ENCODE measurements at places on chromosomes 5 and 9.

DNA sequence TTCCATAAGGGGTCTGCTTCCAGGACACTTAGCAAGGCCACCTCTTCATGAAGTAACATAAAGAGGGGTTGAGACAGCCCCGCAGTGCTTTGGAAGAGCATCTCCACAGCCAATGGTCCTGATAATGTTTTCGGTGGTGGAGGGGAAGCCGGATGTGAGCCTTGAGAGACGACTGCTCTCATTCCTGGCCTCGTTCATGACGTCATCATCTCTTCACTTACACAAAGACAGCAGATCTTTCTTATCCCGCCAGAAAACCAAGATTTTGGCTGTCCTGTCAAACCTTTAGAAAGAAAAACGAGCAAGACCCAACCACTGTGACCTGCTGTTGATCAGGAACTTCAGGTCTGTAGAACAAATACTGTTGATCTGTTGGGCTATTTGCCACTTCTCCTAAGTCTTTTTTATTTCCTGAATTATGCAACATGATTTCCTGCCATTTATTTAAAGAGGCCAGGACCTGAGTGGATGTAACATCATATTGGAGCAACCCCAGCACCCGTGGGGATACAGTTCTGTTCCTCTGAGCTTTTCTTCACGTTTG, 89.0 kb upstream of the IRX2 start:
- DNase-seq, result no peak

DNA sequence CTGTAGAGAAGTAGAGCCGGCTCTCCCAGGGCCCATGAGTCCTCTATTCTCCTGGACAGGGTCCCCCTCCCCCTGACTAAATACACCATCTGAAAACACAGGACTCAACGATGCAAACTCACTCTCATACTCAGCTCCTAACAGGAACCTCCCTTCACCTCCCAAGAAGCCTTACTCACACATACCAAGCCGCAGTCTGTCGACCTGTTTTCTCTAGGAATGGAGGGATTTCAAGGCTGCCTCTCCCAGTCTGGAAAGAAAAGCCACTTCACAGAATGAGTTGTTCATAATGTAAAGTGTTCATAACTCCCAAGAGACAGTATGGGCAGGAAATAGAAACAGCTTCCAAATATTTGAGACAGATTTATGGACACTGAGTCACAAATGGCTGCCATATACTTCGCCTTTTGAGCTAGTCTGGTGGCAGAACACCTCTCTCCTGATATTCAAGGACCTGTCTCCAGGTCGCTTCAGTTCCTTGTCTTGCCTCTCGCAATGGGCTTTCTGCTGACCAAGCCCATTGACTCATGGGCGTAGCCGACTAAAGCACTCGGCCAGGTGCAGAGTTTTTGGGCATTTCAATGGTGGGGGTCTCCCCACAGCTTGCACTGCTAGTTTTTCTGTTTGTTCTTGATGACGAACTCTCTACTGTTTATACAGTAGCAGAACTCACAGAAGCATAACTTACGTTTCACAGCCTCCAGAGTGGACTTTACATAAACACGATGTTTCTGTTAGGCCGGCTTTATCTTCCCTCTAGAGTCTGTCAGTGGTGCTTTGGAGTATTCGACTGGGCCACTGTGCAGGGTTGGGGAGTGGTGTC, 25.0 kb upstream of the IL17B start:
- no peak for DNase-seq

GRCh38 chr9:95452176-95452575, 64.6 kb downstream of the PTCH1 start:
- DNase-seq, result no peak

GRCh38 chr9:22452415-22453010, 5.9 kb downstream of the DMRTA1 start:
- no peak for DNase-seq

GRCh38 chr5:121762426-121762825, 89.3 kb upstream of the FTMT start:
- no peak for DNase-seq

DNA sequence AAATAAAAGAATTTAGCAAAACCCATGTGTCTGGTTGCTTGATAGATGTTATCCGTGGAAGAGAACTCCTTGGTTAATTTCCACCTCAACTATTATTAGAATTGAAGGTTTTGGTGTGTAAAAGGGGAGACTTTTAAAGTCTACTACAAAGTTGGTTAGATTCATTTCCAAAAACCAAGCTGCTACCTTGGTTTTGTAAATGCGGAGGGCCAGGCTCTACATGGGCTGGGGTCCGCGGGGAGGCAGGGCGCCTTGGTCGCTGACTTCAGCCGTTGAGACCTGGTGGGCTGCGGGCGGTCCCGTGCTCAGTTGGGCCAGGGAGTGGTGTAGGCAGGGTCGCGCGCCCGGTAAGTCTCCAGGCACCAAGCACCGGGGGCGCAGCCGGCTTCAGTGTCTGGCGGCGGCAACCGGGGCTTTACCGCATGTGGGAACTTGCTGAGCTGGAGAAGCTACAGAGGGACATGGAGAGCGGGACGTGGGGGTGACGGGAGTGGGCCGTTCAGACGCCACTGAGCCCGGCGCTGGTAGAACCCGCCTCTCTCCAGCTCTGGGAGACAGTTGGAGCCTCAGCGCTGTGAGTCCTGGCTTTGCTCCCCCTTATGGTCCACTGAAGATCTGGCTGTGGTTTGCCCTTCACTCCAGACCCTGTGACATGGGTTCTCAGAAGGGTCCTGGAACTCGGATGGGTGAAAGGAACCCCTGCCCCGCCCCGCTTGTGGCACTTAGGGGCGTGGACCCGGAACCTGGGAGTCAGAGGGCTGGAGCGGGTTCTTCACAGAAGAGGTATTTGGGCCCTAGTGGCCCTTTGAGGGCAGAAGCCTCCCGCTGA, 11.8 kb downstream of the NR2F1 start:
- DNase-seq, result no peak

- DNase-seq, result no peak
Observed at GRCh38 chr5:110258460-110259216, 467.8 kb downstream of the TMEM232 start.

GRCh38 chr5:111211341-111211740, 12.8 kb upstream of the CAMK4 start:
- DNase-seq, result no peak

- no peak for DNase-seq
Observed at GRCh38 chr9:136311051-136312008, 7.4 kb upstream of the CCDC187 start.

DNA sequence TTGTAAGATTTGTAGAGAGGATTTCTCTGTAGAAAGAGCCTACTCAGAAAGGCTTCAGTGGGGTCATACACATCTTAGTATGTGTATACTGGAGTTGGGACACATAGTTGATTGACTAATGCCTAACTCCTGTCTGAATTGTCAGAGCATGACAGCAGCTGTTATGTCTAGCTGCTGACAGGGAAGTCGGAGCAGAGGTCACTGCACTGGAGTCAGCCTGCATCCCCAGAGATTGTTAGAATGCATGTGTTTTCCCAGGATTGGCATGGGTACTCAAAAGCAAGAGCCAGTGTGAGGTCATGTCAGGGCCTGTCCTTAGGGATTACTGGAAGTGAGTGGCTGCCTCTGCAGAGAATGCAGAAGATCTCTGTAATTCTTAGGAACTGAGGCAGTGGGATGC, 82.7 kb downstream of the ITGA1 start:
- DNase-seq, result no peak
